ENCODE measurements at places on chromosomes 7 and 10. TPM values are rescaled to one million over a fixed set of nuclear protein-coding genes. Genes with fewer than 3 reads are reported as not detected.

The BTBD16 gene
- total RNA-seq: not detected

The SLC39A12 gene
- total RNA-seq: not detected

The NXPH1 gene
- not detected for total RNA-seq

The ANXA8L1 gene
- total RNA-seq: 0.21 TPM
